ENCODE measurements at places on chromosomes 6 and 20.

DNA sequence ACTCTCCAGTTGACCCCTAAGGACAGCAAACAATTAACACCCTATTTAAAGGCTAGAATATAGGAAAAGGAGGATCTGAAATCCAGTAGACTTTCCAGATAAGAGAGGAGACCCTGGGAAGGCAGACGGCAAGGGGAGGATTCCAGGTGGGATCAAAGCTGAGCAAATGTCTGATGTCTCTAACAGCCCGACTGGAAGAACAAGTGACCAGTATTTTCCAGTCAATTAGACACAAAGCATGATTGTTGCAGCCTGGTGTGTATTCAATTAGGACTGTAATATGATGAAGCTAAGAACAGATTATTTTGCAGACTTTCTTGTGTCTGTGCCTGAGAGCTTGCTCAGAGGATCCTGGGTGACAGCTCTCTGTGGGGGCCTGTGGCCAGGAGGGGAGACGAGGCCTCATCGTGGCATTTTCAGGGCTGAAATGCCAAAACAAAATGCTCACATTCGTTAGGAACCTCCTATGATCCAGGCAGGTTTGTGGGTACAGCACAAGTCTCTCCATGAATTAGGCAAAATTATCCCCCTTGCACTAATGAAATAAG is 471.8 kb upstream of the AGPAT4 start:
- no peak for DNase-seq

DNA sequence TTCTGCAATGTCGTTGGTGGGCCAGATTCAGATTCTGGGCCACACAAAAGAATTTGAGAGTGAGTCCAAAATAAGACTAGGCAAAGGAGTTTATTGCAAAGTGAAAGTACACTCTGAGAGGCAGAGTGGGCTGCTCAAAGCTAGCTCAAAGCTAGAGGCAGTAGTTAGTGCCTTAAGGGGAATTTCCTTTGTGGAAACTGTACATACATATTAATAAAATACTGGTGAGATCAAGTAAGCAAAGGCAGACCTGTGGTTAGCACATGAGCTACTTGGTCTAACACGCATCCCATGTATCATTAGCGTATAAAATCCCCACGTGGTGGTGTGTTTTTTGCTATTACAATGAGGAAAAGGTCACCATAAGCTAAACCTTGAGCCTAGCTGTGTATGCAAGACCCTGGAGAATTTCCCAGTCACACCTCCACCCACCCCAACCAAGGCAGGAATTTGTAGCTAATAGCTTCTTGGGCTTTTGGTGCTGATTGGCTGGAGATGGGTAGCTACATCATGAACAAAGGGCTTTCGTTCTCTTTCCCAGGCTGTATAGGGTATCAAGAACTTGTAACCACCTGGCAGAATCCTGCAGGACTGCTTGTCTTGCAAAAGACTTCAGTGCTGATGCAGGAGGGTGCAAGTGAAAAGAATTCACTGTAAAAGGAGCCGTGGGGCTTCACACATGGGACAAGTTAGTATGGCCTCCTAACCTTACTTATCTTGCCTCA is 14.7 kb upstream of the TRIM26 start:
- no peak for DNase-seq

DNA sequence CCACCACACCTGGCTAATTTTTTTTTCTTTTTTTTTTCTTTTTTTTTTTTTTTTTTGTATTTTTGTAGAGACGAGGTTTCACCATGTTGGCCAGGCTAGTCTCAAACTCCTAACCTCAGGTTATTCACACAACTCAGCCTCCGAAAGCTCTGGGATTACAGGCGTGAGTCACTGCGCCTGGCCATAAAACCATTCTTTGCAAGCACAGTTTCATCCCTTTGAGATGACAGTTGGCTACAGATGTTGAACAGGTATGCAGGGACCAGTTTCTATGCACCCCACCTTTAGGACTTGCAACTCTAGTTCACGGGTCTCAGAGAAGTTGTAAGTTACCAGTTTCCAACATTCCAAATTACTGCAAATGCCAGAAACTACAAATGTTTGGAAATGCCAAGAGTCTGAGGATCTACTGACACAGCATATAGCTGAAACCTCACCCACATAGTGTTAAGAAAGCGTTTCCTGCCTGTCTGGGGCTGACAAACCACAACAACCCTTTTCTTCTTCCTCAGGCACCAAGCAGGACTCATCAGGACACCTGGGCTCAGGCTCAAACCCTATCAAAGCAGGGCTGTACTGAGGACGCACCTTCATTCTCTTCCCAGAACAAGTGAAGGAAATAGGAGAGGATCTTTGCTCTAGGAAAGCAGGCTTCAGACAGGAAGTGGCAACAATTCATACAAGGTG is 22.9 kb downstream of the ARHGAP18 start:
- DNase-seq: no peak

DNA sequence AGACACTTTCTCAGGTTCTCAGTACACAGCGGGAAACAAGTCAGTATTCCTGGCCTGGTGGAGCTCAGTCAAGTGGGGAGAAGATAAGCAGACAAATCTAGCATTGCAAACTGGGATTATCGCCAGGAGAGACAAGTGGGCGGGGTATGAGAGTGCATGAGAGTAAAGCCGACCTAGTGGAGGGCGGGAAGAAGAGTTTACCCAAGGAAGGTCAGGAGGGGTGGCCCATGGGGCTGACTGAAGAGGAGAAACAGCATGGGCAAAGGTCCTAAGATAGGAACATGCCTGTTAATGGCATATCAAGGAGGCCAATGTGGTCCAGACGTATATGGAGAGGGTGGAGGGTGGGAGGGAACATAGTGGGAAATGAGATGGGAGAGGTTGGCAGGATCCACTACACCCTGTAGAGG is 12.4 kb upstream of the CSNK2A1 start:
- no peak for DNase-seq

GRCh38 chr6:5167501-5167900 is 82.4 kb downstream of the PPP1R3G start:
- no peak for DNase-seq

GRCh38 chr6:15773806-15774410 is 111.1 kb upstream of the DTNBP1 start:
- no peak for DNase-seq

DNA sequence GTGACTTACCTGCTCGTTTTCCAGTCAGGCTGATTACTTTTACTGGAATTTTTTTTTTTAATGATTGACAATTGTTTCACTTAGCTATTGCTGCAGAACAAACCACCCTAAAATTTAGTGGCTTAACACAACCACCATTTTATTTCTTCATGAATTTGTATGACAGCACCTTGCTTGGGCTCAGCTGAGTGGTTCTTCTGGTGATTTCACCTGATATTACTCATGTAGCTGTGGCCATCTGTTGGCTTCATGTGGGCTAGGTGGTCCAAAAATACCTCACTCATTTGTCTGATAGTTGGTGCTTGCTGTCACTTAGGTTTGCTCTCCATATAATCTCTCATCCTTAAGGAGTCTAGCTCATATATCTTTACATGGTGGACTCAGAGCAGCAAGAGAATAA is 5.3 kb downstream of the ISM1 start:
- DNase-seq: no peak

DNA sequence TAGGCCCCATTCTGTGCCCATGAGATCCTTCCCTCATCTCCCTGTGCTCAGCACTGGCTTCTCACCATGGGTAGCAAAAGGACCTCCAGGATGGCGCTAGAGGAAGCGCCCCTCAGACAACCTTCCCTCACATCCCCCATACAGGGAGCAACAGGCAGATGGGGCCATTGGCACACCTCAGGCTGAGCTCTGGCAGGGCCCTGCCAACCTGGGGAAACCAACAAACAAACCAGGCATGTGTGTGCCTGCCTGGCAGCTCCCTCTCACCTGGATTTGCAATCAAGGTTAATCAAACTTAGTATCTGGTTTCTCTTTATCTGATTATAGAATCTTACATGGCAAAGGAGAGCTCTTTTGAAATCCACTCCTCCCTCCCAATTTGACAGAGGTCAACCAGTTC is 134.9 kb downstream of the SLC23A2 start:
- DNase-seq: no peak

- no peak for DNase-seq
Observed at GRCh38 chr6:56637640-56638039, 5.0 kb downstream of the DST start.

DNA sequence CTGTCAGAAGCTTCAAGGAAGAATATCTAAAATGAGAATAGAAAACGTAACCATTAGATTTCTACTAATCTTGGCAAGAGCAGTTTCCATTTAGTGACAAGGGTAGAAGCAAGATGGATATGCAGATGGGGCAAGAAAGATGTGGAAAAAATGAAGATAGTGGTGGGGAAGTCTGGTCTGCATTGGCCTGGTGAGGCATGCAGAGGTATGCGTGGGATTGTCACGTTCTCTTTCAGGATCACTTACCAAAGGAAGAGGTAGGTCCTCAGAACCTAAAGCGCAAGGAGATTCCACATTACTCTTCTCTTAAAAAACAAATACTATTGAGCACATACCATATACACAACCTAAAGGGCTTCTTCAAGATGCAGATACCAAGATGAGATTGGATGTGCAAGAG is 238.7 kb downstream of the UST start:
- no peak for DNase-seq

GRCh38 chr6:22966691-22967422 is 397.5 kb downstream of the HDGFL1 start:
- DNase-seq: no peak

GRCh38 chr6:153994811-153995210 is 44.2 kb upstream of the OPRM1 start:
- no peak for DNase-seq

DNA sequence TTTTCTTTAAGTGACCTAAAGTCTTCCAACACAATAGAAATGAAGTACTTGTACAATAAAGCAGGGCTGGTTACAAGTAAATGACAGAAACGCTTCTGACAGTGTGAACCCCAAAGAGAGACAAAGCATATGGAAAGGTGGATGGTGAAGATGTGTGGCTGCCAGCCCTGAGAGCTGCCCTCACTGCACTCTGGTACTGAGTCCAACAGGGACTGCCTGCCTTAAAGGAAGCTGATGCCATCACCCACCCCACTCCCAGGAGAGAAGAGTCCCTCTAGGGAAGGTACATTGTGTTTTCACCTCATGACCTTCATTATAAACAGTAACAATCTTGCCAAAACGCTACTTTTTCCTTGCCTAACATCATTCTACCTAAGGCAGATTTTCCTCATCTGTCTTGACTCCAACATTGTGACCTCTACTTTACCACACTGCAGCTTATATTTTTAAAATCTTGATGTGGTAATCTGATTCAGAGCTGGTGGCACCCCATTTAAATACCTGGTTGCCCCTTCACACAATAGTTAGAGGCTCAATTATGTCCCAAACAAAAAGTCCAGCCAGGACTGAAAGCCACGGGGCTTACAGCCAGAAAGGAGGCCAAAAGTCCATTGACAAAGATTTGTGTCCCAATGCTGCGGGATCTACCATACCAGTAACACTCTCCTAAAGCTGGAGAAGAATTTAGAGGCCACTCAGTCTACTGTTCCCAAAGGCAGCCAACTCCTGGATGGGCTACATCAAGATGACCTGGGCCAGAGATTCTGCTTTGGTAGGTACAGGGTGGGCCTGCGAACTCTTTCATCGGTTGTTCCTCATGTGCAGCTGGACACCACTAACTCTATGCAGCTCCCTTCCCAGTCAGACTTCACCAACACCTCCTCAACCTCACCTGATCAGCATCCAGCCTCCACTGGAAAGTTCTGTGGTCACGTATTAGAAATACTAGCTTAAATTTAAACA is 4.4 kb downstream of the APMAP start:
- DNase-seq: no peak

GRCh38 chr6:129730477-129731165 is 20.6 kb upstream of the ARHGAP18 start:
- no peak for DNase-seq

- no peak for DNase-seq
Observed at GRCh38 chr6:46129291-46129628, 529 bp upstream of the ENPP4 start.

DNA sequence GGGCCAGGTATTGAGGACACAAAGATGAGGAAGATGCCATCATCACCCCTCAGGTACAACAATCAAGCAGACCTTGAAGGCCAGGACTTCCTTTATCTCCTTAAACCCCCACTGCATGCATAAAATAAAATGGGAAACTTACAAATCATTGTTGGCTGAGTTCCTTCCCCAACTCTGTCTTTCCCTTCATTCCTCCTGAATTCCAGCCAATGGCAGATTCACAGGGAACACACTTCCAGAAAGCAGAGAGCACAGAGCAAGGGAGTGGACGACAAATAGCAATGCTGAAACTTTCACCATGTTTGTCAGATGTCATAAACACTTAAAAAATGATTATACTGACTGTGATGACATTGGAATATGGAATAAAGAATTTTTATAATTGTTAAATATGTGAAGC is 37.3 kb upstream of the NXT1 start:
- no peak for DNase-seq

DNA sequence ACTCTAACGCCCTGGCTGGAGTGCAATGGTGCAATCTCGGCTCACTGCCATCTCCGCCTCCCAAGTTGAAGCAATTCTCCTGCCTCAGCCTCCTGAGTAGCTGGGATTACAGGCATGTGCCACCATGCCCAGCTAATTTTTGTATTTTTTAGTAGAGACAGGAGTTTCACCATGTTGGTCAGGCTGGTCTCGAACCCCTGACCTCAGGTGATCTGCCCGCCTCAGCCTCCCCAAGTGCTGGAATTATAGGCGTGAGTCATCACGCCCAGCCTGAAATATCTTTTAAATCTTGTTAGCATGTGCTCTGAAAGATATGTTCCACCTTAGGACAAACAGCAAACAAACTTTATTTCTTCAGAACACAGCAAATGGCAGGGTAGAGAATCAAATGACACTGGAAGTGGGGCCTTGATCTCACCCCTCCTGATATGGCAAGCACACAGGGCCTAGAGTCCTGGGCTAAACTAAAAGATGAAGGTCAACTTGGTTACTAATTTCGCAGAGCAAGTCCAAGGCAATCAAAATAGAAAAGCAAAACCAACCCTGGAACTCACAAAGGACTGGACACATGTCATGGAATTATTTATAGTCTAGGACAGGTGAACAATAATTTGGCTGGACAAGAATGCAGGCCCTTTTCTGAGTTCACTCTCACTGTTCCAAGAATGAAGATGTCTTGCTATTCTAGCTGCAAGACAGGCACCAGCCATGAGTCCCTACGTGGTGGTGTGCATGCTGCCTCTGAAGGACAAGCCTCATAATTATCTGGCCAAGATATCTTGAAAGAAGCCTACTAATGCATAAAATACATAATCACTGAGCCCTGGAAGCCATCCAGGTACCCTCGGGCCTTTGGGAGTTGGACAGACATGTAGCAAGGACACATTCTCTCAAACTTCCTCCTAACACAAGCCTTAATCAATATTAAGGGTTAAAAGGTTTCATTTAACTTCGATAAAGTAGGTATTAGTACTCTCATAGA is 35.6 kb downstream of the B4GALT5 start:
- no peak for DNase-seq

DNA sequence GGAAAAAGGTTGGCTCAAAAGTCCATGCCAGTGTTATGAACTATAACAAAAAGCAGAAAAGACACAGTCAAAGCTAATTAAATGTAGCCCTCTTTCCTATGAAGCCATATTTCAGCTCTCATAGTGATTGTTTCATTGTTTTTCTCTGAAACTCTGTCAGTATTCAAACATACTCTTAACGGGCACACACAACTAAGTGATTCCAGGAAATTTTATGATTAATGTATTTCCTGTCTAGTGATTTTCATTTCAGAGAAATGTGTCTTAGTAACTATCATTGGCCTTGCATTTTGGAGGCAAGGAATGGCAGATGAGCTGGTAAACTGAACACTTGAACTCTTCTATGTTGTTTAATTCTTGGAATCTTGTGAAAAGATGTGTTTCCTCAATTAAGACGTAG is 68.0 kb downstream of the CLVS2 start:
- DNase-seq: no peak

Data from GM19239 (cell line).